ENCODE measurements at places on chromosomes 5 and 9.

- no peak for DNase-seq
Measured at GRCh38 chr9:120383999-120384924, 195.7 kb downstream of the CDK5RAP2 start.

DNA sequence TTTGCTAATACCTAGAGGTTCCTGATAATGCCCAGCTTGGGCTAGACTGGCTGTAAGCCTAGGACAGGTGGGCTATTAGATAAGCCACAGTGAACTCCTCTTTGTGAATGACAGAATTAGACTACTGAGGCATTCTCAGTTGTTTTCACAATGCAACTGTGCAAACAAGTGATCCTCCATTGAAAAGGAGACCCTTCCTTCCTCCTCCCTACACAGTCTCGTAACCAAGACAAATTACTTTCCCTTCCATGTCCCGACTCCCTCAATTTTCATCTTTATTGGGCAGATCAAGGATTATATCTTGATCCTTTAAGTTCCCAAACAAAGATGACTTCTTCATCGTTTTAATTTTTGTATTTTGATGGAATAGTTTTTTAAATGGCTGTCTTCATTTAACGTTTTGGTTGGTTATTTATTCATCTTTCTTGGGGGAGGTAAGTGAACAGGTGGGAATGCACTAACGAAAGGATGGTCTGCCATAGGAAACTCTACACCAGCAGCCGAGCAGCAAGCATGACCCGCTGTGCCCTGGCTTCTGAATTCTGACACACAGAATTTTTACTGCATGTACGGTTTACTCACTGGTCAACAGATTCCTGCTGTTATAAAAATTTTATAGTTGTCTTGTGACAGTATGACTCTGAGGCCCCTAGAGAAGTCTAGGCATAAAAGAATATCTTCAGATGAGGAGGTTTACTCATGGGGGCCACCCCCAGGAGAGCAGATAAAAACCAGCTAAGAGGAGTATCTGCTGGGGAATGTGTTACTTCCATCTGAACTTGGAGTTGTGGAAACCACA lies 137.5 kb upstream of the TUT7 start:
- DNase-seq: no peak

DNA sequence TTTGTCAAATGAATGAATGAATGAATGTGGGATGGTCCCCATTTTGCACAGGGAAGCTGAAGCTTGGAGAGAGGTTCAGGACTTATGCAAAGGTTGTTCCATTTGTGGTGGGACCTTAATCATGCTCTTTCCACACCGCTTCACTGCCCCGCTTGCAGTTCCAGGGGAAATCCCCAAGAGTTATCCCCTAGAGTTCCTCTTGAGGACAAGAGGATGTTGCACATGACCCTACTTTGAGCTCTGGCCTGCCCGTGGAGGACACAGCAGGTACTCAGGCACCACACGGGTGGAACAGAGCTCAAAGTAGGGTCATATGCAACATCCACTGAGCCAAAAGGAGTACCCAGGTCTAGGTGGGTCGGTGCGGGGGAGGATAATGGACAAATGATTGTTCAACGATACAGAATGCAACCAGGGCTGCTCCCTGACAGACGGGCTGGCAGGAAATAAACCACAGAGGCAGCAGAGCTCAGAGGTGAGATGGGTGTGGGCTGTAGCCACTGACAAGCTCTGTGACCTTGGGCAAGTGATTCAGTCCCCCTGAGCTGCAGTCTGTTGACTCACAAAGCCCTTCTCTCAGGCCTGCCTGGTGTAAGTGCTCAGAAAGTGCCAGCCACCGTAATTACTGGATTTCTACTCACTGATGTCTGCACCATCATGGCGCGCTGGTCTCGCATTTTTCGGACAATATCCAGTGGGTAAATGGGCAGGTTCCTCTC lies 60.3 kb upstream of the EPB41L4B start:
- DNase-seq: no peak

DNA sequence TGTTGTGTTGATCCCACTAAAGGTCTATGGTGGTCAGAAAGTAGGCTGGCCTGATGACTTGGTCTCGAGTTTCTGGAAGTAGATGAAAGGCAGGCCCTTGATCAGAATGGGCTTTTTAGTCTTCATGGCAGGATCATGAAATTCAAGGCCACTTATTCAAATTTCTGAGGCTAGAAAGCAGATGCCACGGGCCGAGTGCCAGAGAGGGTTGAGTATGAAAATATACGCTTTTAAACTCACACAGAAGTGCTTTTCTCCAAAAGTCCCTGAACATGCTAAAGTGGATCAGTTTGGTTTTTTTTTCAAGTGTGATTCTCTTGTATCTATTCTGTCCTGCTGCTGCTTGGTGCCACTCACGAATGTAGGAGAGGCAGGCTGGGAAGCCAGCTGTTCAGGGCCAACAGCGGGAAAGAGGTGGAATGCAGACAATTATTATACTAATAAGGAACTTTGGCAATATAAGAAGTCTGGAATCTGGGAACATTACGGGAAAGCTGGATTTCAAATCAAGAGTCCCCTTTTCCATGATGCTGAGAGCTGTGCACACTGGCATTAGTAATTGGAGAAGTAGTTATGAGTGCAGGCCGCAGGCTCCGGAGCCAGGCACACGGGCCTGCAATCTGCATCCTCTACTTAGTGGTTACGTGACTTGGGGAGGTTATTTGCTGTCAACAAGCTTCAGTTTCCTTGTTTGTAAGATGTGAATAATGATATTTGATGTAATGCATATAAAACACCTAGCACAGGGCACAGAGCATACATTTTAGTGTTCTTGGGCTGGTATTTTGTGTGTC lies 95.8 kb downstream of the LMNB1 start:
- DNase-seq: no peak

DNA sequence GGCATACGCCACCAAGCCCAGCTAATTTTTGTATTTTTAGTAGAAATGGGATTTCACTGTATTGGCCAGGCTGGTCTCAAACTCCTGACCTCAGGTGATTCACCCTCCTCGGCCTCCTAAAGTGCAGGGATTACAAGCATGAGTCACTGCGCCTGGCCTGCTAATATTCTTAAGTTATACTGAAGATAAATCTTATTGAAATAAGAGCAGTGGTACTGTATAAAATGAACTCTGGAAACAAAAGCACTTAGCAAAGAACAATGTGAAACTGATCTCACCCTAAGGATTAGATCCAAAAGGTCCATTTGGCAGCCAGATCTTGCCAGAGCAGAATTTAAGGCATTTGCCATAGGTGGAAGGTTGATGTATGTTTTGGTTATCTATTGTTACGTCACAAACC lies 27.1 kb downstream of the CYSTM1 start:
- no peak for DNase-seq

GRCh38 chr9:107323836-107324585 lies 40.9 kb downstream of the RAD23B start:
- DNase-seq: no peak

GRCh38 chr5:7867260-7867659 lies 1.6 kb downstream of the FASTKD3 start:
- no peak for DNase-seq

DNA sequence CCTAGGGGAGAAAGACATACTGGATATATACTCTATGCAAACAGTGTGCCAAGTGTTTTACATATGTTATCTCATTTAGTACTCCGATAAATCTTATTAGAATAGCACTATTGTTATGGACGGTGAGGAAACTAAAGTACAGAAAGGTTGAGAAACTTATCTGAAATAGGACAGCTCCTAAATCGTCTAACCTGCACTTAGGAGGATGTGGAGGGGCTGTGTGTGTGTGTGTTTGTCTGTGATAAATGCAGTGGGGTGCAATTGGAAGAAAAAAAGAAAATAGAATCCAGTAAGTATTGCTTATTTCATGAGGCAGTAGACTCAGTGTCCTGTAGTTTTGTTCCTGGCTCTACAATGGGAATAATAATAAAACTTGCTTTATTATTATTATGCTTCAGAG lies 106.4 kb upstream of the IL6ST start:
- DNase-seq: no peak

- DNase-seq: no peak
Measured at GRCh38 chr9:114003351-114003750, 74.7 kb downstream of the AMBP start.

- DNase-seq: no peak
Measured at GRCh38 chr5:179342577-179342976, 2.7 kb downstream of the ADAMTS2 start.

DNA sequence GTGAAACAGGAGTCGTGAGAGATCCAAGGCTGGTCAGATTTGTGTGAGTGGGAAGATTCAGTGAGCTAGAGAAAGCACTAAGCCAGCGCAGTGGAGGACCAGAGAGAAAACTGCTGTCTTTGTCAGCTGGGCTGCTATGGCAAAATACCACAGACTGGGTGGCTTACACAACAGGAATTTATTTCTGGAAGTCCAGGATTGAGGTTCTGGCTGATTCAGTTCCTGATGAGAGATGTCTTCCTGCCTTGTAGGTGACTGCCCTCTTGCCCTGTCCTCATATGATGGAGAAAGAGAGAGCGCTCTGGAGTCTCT lies 24.2 kb upstream of the ANKRD33B start:
- no peak for DNase-seq

GRCh38 chr5:33198836-33199235 lies 241.9 kb upstream of the TARS1 start:
- DNase-seq: no peak

DNA sequence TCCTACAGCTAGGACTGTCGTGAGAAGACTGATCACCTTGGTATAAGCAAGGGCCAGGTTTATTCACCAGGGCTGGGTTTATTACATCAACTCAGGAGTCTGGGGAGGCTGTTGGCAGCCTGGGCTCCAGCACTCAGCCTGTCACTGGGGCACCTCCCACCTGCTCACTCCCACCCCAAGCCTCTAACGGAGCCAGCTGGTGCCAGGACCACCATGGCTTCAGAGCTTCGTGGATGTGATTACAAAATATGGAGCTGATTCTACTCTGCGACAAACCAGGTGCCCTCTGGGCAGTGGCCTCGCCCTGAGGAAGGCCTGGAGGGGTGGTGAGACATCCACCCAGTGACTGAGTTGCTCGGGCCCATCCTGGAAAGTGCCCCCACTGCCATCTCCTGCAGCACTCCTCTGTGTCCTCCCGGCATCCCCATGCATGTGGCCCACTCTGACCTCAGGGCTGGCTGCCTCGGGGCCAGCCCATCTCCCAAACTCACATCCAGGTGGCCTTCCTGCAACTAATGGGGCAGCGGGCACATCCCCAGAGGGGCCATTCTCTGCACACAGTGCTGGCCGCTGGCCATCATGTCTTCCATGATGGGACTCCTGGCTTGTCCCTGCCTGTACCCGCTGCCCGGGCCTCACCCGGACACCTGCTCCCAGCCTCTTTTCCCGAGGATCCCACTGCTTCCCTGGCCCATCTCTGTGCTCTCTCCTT lies 49.6 kb downstream of the SECISBP2 start:
- no peak for DNase-seq

GRCh38 chr5:137231540-137231939 lies 267.6 kb downstream of the SPOCK1 start:
- no peak for DNase-seq

- DNase-seq: no peak
Measured at GRCh38 chr5:179607160-179607931, 16.1 kb downstream of the HNRNPH1 start.

DNA sequence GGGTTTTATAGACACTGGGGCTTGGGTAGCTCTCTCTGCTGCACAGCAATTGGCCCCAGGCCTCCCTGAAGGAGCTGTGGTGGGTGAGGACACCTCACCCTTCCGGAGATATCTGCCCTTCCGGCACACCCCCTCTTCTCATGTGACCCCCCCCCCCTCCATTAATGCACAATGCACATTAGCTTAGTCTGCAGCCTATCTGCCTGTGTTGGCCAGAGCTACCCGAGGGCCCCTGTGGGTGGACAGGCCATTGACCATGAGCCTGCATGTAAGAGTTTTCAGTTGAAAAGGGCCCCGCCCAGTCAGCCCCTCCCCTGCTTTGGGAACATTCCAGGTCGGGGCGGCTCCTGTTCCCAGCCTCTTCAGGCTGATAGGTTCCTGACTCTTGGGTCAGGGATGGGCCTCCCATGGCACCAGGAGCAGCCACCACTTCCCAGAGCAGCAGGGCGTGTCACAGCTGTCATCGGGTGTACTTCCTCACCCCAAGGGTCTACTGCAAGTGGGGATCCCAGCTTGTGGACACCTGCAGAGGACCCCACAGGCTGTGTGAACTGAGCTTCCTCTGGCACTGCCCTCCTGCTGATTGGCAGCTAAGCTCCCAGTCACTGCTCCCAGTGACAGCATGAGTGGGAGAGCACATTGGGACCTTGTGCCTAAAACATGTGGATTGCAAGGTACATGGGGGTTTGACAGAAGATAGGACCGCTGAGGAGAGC lies 17.8 kb downstream of the PHF2 start:
- no peak for DNase-seq

- DNase-seq: no peak
Measured at GRCh38 chr9:76198336-76198735, 195.9 kb downstream of the RFK start.

DNA sequence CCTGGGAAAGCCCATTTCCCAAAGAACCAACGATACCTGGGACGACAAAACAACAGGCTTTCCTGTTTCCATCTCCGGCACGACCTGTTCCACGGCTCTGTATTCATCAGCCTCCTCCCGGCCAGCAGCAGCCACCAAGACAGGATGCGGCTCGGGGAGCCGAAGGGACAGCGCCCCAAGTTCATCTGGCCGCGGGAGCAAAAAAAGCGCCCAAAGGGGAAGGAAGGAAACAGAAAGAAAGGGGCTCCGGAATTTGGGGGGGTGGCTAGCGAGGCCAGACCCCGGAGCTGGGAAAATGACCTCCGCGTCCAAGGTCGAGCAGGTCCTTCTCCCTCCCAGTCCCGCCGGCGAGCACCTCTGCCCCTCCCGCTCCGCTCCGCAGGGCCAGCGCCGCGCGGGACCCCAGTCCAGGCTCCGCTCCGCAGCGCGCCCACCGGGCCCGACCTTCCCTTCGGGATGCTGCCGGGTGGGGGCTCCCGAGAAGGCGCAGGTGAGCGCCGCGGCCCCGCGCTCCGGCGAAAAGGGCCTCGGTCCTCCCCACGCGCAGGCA lies 608 bp downstream of the ELOVL7 start:
- no peak for DNase-seq

GRCh38 chr9:94802793-94803192 lies 76.3 kb downstream of the AOPEP start:
- no peak for DNase-seq

- no peak for DNase-seq
Measured at GRCh38 chr9:137823986-137824771, 53.4 kb upstream of the CACNA1B start.

- no peak for DNase-seq
Measured at GRCh38 chr5:132230871-132231270, 3.2 kb upstream of the P4HA2 start.

- no peak for DNase-seq
Measured at GRCh38 chr9:136614372-136614922, 48.3 kb upstream of the EGFL7 start.

DNA sequence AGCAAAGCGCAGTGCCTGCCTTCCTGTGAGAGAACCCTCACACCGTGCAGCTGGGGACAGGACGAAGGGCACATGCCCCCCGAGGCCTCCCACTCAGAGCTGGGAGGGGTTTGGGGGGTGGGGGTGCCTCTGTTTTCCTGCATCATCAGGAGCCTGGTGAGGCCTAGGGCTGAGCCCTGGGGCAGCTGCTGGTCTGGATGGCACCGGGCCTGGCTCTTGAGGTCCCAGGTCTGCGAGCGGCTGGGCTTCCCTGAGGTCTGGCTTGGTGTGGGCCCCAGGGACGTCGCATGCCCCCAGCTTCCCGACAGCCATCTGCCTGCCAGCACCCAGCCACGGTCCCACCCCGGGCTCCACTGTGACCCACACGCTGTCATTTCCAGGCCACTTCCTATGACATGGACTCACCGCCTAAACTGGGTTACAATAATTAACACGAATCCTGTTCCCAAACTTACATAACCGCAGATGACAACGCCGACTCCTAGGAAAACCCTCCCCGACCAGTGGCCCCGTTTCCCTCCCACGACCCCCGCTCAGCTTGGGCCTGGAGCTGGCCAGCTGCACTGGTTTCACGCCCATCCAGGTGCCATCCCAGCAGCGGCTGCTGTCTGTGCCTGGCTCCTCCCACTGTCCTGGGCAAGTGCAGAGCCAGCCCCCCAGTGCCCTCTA lies 8.7 kb downstream of the NACC2 start:
- DNase-seq: no peak

Data from CMK (cell line).